ENCODE measurements at places on chromosomes 7 and 10. TPM values are rescaled to one million over a fixed set of nuclear protein-coding genes. Genes with fewer than 3 reads are reported as not detected.

Gene TSPAN14
- 23.8 TPM for total RNA-seq

Gene SEMA3A
- 0.05 TPM for total RNA-seq

DNA sequence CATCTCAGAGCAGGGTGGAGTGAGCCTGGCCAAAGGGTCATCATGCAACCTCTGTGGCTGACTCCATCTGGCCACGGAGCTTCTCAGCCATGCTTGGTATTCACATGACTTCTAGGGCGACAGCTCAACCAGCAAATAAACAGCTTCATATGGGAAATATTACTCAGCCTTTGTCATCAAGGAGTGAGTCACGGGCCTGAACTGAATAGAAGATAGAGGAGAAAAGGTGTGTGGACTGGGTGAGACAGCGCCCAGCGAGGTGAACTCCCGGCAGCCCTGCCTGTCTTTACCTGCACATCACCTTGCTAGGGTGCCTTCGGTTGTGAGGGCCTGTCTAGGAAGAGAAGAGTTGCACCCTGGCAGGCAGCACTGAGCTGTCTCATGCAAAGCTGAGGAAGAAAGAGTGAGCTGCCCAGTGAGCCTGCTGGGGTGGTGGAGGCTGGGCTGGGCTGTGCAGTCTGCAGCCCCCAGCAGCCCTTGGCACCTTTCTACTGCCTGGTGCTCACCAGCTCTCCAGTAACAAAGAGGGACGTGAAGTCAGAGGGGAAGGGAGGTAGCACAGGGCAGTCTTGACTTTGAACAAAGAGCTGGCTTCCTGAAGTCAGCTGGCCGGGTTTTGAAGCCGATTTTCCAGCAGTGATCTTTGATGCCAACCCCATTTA lies 114.2 kb downstream of the EGFR start:
- no peak for DNase-seq

- no peak for DNase-seq
Measured at GRCh38 chr7:99949645-99950228, 20.3 kb upstream of the GJC3 start.

DNA sequence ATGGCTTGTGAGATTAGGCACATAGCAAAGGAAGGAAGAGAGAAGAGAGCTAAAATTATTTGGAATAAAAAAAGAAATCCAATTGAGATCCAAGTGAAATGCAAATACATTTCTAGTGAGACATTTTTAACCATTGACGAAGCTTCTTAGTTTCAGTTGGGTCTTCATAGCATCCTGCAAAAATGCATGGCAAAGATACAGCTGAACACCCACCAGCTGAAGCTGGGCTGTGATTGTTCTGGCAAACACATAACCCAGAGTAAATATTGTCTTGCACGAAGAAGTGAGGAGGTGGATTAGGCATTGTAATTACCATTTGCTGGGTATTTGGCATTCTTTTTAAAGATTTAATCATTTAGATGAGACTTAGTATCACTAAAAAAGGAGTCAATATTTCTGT lies 409.4 kb downstream of the GRM8 start:
- DNase-seq: no peak

DNA sequence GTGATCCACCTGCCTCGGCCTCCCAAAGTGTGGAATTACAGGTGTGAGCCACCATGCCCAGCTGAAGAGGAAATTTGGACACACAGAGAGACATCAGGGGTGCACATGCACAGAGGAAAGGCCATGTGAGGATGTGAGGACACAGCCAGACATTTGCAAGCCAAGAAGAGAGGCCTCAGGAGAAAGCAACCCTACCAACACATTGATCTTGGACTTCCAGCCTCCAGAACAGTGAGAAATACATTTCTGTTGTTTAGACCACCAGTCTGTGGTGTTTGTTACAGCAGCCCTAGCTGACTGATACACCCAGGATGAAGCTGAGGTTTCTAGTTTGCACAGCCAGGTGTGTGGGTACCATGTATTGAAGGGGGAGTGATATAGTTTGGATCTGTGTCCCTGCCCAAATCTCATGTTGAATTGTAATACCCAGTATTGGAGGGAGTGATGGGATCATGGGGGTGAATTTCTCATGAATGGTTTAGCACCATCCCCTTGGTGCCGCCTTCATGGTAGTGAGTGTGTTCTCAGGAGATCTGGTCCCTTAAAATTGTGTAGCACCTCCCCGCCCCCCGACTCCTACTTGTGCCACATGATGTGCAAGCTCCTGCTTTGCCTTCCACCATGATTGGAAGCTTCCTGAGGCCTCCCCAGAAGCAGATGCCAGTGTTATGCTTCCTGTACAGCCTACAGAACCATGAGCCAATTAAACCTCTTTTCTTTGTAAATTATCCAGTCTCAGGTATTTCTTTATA lies 64.7 kb upstream of the DUSP5 start:
- DNase-seq: no peak

Measured in pancreas (tissue), 10 donors.